ENCODE measurements at places on chromosomes 1 and 21.

GRCh38 chr1:243233908-243234307, 21.2 kb downstream of the CEP170 start:
- no peak for DNase-seq

DNA sequence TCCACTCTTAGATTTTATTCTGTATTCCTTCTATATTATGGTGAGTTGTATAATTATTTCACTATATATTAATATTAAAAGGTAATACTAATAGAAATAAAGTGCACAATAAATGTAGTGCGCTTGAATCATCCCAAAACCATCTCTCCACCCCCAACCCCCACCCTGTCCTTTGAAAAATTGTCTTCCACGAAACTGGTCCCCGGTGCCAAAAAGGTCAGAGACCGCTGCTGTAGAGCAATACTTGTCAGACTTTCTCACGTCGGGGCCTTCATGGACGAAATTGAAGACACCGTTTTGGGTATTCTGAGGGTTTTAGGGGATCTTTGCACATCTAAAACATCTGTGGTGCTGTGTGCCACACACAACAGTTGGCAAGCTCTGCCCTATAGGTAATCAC, 19.6 kb downstream of the DYRK1A start:
- DNase-seq, result no peak

DNA sequence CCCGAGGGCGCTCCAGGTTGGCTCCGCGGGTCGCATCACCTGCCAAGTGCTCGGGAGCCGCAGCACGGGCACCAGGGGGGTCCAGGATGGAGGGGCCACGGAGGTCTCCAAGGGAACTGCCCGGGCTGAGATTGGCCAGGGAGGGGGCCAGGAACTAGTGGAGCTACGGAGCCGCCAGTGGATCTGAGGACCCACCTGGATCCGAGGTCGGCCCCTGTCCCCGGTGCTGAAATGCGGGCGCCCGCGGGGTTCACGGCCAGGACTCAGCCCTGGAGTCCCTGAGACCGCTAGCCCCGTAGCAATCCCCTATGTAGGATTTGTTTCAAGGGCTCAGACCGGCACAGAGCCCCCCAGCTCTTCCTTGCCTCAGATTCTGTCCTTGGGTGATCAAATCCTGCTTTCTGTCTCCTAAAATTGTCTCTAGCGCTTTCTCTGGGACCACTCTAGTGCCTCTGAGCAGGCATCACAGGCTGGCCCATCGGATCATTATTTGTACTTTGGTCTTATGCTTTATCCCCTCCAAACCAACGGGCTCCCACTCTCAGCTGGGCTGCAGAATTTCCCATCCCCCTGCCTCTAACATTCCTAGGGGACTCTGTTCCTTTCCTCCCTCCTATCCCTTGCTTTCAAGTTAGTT, 27.3 kb downstream of the KIAA2013 start:
- DNase-seq, result no peak

GRCh38 chr21:39612233-39613040, at the start of gene B3GALT5:
B3GALT5 (plus strand) TSS chr21:39612940; CDS start chr21:39660560, 47,620 bp downstream.
- DNase-seq, result peak; percentile 47

DNA sequence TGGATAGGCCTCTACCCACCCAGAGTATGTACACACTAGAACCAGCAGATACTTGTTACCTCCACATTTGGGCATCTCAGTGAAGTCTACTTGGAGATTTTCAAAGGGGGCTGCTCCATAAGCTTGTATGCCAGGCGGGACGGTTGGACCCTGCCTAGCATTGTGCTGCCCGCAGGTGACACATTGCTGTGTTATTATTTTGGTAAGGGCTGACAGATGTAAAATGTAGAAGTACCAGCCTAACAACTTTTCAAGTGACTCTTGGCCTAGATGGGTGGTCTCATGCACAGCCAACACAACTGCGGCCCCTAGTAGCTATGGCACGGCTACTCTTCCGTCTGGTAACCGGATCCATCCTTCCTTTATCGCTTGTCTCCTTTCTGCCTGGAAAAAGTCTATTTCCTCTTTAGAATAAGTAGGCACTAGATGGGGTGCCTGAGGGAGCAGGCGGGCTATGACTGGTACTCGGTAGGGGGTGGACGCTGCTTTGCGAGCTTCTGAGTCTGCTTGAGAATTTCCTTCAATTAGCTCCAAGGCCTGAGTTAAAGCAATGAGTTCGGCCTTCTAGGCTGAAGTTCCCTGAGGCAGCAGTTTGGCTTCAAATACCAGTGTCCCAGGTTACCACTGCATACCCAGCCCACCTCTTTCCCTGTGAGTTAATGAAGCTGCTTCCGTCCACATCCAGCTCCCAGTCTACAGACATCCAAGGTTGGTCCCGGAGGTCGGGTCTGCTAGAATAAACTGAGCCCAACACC, 405.3 kb downstream of the TGFB2 start:
- DNase-seq, result no peak

DNA sequence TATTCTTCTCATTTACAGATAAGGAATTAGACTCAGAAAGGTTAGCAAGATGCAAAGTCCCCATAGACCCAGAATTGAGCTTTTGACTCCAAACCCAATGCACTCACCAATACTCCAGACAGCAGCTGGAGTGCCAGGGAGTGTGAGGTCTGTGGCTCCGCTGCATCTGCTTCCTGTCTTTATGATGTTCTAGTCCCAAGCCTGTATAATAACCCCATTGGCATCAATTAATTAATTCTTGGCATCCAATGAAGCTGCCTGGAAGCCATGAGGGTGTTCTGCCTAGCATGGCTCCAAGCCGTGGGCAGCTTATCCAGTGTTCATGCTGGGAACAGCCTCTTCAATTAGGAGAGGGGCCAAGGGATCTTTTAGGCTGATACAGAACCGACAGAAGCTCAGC, 188.7 kb downstream of the GIPC2 start:
- DNase-seq, result no peak

DNA sequence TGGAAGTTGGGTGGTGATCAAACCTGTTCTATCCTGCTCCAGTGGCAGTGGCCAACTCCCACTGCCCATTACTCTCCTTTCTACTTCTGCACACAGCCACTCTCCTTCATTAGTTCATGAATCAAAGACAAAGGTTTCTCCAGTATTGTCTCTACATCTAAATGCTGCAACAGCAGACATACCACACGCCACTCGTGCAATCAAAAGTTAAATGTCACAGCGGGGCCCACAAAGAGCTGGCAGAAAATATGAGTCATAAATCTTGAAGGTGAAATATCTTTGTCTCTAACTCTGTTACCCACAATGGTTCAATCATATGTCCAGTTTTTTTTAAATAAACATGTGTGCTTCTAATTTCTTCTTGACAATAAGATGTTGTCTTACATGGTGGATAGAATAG, 13.3 kb downstream of the APCS start:
- no peak for DNase-seq

DNA sequence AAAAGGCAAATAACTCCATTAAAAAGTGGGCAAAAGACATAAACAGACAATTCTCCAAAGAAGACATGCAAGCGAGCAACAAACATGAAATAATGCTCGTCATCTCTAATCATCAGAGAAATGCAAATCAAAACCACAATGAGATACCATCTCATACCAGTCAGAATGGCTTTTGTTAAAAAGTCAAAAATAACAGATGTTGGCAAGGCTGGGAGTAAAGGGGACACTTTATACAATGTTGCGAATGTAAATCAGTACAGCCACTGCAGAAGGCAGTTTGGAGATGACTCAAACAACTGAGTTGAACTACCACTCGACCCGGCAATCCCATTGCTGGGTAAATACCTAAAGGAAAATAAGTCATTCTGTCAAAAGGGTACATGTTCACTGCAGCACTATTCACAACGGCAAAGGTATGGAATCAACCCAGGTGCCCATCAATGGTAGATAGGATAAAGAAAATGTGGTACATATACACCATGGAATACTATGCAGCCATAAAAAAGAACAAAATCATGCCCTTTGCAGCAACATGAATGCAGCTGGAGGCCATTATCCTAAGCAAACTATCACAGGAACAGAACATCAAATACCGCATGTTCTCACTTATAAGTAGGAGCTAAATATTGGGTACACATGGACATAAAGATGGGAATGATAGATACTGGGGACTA, 25.9 kb downstream of the TSPAN2 start:
- DNase-seq, result no peak

- no peak for DNase-seq
These were observed 652.3 kb downstream of the PTPRC start for GRCh38 chr1:199291022-199291740.

- DNase-seq, result no peak
These were observed 56.7 kb downstream of the GADD45A start for GRCh38 chr1:67741736-67742135.

DNA sequence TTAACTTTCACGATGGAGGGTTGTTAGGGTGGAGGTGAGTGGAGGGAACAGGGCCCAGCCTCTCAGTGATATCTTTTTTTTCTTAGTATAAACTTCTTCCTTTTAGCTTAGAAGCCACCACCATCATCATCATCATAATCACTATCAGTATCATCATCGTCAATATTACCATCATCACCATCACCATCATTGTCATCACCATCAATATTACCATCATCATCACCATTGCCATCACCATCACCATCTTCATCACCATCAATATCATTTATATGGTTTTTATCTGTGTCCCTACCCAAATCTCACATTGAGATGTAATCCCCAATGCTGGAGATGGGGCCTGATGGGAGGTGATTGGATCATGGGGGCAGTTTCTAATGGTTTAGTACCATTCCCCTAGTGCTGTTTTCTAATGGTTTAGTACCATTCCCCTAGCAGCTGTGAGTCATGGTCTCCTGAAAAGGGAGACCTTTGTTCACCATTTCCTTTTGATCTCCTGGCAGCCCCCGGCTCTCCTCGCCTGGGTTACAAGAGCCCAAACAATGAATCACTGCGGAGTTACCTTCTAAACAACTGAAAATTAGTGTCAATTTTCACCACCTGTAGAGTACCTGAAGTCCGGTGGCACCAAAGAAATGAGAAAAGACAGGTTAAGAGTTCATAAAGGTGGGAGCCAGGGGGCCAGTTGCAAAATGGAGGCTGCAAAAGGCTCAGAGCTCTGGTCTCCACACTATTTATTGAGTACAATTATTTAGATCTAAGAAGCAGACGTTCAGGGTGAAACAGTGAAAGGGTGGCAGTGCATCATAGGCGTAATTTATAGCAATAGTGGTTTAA, 3.1 kb upstream of the PLA2G2E start:
- DNase-seq, result peak; percentile 64

DNA sequence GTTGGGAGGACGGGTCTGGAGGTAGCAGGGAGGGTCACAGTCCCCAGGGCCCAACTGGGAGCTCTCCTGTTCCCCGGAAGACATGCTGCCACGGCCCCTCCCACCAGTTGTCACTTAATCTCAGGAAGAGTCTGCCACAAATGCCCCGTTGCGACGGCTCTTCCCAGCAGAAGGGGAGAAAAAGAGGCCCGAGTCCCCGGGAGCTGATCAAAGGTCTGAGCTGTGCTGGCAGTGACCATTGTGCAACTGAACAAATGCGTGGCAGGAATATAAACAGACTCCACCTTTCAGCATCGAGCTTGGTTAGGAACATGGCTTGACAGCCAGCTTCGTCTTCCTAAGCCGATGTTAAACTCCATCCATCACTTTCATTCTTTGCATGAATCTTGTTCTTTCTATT, 27.8 kb upstream of the ZBTB21 start:
- DNase-seq, result no peak

DNA sequence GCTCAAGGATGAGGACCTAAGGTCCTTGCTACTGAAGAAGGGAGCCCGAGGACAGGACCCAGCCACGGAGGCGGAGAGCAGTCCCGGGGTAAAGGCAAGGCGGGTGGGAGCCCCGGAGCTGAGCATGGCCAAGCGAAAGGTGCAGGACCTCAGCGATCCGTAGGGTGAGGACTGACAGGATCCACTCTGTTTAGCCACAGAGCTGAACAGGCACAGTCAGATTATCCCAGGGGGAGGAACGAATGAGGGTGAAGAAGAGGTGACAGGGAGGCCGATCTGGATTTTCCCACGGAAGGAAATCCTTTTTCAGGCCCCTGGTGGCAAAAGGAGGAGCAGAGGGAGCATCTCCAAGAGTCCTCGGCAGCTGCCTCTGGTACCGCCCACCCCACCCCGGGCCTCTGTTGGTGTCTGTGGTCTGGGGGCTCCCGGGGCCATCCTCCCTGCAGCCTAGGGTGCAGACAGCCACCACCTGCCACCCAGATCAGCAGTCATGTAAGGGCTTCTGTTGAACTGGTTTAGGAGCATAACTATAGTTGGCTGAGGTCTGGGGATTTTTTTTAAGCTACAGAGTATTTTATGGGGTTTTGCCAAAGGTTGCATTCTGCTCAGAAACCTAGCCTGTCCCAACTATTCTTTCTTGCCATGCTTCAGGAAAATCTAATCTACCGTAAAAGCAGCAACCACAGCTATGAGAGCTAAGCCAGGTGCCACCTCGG, 32.3 kb upstream of the LBR start:
- DNase-seq, result no peak

DNA sequence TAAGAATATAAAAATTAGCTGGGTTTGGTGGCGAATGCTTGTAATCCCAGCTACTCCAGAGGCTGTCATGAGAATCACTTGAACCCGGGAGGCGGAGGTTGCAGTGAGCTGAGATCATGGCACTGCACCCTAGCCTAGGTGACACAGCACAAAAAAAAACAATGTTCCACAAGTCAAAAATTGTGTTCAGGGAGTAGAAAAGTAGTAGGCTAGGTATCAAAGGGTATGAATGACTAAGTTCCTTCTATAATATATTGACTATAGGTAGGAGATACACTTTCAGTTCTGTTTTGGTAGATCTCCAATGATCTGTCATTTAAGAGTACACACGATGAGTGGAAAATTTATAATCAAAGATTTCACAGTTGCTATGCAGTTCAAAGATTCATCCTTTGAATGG, 16.7 kb downstream of the USP48 start:
- no peak for DNase-seq

GRCh38 chr1:5998051-5998905, 6.1 kb upstream of the NPHP4 start:
- DNase-seq, result no peak

DNA sequence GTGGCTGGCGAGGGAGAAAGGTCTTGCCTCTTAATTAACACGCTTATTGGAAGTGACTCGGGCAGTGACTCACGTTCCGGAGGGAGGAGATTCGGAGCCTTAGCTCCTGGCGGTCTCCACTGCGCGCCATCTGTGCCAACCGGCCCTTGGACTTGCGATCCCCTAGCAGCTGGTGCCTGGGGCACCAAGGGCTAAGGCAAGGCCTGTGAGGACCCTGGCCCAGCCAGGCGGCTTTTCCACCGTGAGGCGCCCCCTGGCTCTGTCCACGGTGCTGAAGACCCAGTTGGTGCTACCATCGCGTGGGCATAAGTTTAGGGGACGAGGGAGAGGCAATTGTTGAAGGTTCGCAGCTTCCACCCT, 1.3 kb upstream of the SYT6 start:
- peak; percentile 4 for DNase-seq

GRCh38 chr1:10781137-10781536, 15.3 kb downstream of the CASZ1 start:
- no peak for DNase-seq

Data from Calu3 (cell line).